ENCODE measurements at places on chromosomes 3 and 15. TPM values are rescaled to one million over a fixed set of nuclear protein-coding genes. Genes with fewer than 3 reads are reported as not detected.

- H3K4me3 ChIP-seq: no peak overlapping the region
- H3K27ac ChIP-seq: no peak overlapping the region
- no peaks in the 10 kb centered on the region for H3K27me3 ChIP-seq
- no peak for DNase-seq
Measured at GRCh38 chr3:64939747-64940450, 252.1 kb upstream of the ADAMTS9 start.

DNA sequence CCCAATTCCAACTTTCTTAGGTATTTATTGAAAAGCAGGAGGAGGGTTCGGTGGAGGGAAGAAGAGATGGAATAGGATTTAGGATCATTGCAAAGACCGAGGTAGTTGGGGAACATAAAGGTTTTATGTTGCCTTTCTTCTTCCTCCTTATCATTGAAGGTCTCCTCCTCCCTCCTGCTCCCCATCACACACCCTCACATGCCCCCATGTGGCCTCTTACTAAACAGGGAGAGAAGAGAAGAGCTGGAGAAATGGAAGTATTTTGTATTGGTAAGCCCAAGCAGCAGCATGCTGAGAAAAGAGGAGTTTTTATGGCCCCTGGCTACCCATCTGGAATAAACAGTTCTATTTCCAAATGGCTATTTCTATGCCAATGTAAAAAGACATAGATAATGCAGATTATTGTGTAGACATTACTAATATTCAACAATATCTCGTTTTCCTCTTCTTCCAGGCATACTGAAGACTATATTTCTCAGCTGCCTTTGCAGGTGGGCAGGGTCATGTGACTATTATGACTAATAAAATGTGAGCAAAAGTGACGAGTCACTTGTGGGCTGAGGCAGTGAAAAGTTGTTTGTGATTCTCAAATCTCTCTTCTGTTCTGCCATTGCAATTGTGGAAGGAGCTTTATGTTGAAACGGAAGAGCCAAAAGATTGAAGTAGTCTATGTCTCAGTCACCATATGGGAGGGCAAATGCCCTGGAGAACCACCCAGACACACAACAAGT, 5.2 kb upstream of the GPR176 start:
- H3K27ac ChIP-seq: peak overlapping the region; percentile 17
- no peaks in the 10 kb centered on the region for H3K27me3 ChIP-seq
- H3K4me3 ChIP-seq: no peak overlapping the region
- H3K4me1 ChIP-seq: peaks cover 18% of the 10 kb centered on the region
- DNase-seq: no peak

DNA sequence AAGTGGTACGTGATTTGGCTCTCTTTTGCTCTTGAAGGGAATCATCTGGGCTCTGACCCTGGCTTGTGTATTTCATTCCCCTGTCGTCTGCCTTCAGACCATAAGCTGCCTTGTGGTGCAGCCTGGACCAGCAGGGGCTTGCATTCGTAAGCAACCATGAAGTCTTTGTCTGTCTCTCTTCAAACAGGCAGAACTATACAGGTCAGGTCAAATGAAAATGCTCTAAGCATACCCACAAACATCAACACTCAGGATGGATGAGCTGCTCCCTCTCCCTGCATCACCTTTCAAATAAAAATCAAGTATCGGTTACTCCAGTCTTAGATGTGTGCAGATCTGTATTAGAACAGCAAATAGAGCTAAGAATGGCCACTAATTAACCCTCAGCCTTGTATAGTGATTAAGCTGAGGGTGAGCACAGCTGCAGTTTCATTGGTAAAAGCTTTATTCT, 268.6 kb upstream of the UBE2E1 start:
- no peak overlapping the region for H3K4me3 ChIP-seq
- H3K36me3 ChIP-seq: no peaks in the 10 kb centered on the region
- H3K27ac ChIP-seq: no peak overlapping the region
- no peaks in the 10 kb centered on the region for H3K4me1 ChIP-seq
- DNase-seq: no peak

DNA sequence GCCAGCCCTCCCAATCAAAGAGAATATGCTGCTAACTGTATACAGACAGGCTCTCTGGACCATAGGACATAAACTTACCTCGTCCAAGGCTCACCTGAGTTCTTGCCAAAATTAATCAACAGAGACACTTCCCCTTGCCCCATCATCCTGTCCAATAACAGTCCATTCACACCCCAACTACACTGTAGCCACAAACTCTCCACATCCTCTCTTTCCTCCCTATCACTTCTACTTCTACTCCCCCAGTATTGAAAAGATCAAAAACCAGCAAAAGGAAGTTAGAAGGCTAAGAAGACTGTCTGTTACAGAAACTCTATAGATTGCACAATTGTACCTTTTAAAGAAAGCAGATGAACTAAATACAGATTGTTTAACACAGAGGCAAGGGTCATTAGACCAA, 133.5 kb upstream of the STT3B start:
- H3K4me3 ChIP-seq: no peak overlapping the region
- H3K4me1 ChIP-seq: no peaks in the 10 kb centered on the region
- DNase-seq: no peak
- no peaks in the 10 kb centered on the region for H3K27me3 ChIP-seq
- H3K27ac ChIP-seq: no peak overlapping the region

Gene ARPIN
- 6.2 TPM for polyA plus RNA-seq

Gene CYP1A2
- polyA plus RNA-seq: 0.09 TPM

DNA sequence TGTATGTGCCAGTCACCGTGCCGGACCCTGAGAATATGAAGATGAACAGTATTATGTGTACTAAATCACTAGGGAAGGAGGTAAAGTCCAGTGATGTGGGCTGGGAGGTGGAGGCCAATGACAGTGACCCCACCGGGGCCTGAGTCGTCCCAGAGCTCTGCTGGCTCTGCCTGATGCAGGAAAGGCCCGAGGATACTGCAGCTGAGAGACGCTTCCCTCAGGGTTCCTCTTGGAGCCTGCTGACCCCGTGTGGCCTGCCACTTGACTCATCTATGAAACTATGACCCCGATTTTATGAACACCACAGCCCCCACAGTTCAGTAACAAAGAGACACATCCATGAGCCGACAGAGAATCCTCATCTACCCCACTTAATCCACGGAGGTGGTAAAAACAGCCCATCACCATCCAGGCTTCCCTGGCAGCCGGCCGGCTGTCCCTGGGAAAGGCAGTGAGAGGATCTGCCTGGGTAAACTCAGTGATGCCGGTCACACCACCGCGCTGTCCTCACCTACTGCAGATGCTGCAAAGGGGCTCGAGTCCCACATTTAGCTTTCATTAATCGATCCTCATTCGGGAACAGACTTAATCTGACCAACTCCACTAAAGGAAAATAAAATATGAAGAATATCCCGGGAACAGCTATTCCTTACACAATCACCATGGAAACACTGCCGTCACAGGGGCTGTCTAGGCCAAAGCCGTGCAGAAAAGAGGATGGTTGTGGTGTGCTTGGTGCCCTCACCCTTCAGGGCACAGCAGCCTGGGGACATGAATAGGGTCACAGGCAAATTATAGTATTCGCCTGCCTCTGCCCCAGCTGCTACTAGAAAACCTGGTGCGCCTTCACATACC, 82.9 kb downstream of the ARRDC4 start:
- DNase-seq: no peak
- H3K27me3 ChIP-seq: no peaks in the 10 kb centered on the region
- no peaks in the 10 kb centered on the region for H3K4me1 ChIP-seq
- H3K36me3 ChIP-seq: no peaks in the 10 kb centered on the region
- no peak overlapping the region for H3K27ac ChIP-seq

GRCh38 chr3:23329471-23330105, 126.5 kb downstream of the UBE2E2 start:
- H3K27me3 ChIP-seq: no peaks in the 10 kb centered on the region
- H3K4me3 ChIP-seq: no peak overlapping the region
- no peak overlapping the region for H3K27ac ChIP-seq

DNA sequence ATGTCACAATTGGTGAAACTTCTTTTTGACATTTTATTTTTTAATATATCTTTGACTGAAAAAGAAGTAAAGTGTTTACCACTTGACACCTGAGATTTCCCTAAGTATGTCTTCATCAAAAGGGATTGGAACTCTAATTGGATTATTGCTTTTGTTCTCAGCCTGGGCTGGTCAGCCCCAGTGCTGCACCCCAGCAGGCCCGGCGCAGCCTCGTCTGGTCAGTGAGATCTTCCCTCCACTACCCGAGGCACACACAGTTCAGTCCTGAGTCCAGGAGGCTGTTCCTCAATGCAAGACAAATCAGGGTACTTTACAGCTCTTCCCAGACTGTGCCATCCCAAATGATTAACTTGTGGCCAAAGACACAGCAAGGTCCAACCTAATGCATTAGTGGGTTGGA, 146.9 kb upstream of the SEMA6D start:
- H3K4me3 ChIP-seq: no peak overlapping the region
- H3K27ac ChIP-seq: no peak overlapping the region
- peaks cover 3% of the 10 kb centered on the region for H3K4me1 ChIP-seq
- no peaks in the 10 kb centered on the region for H3K36me3 ChIP-seq
- DNase-seq: no peak

GRCh38 chr15:73940061-73940981, 14.1 kb downstream of the LOXL1 start:
- H3K27ac ChIP-seq: no peak overlapping the region
- no peaks in the 10 kb centered on the region for H3K36me3 ChIP-seq
- peaks cover 30% of the 10 kb centered on the region for H3K4me1 ChIP-seq
- H3K27me3 ChIP-seq: no peaks in the 10 kb centered on the region
- DNase-seq: no peak

Gene ITPKA
- polyA plus RNA-seq: not detected

GRCh38 chr3:191330530-191331048, 263 bp upstream of the UTS2B start:
- no peak for DNase-seq
- H3K27me3 ChIP-seq: no peaks in the 10 kb centered on the region
- peak overlapping the region; percentile 90 for H3K27ac ChIP-seq
- H3K4me3 ChIP-seq: peak overlapping the region; percentile 95
- no peaks in the 10 kb centered on the region for H3K36me3 ChIP-seq

Gene WNT7A
- polyA plus RNA-seq: 13.0 TPM

Gene CCR2
- 0.02 TPM for polyA plus RNA-seq

GRCh38 chr3:16824081-16824696, 60.6 kb upstream of the PLCL2 start:
- no peaks in the 10 kb centered on the region for H3K4me1 ChIP-seq
- DNase-seq: no peak
- H3K27ac ChIP-seq: no peak overlapping the region
- H3K27me3 ChIP-seq: no peaks in the 10 kb centered on the region
- H3K36me3 ChIP-seq: no peaks in the 10 kb centered on the region

GRCh38 chr3:149554826-149555225, 80.3 kb downstream of the TM4SF4 start:
- DNase-seq: no peak
- peak overlapping the region; percentile 88 for H3K27ac ChIP-seq
- no peaks in the 10 kb centered on the region for H3K27me3 ChIP-seq
- peak overlapping the region; percentile 23 for H3K4me3 ChIP-seq
- H3K4me1 ChIP-seq: peaks cover 25% of the 10 kb centered on the region
- no peaks in the 10 kb centered on the region for H3K36me3 ChIP-seq

Gene WHAMM
- polyA plus RNA-seq: 4.7 TPM

DNA sequence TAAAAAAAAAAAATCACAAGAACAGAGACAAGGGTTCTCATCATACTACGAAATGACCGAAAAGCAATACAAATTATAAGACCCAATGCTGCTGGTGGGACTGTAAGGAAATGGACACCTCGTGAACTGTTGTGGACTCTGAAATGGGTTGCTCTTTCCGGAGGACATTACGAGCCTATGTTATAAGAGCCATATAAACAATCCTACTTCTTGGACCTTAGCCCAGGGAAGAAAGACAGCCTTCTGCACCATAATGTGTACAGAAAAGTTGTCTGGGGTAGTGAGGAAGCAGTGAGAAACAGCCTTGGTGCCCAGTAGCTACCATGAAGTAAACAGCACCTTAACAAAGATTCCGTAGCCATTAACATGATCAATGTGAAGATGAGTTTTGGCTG, 2.7 kb downstream of the SLC22A14 start:
- H3K27me3 ChIP-seq: no peaks in the 10 kb centered on the region
- no peak for DNase-seq
- no peak overlapping the region for H3K4me3 ChIP-seq

GRCh38 chr3:124758851-124759635, 28.8 kb downstream of the UMPS start:
- peaks cover 4% of the 10 kb centered on the region for H3K4me1 ChIP-seq
- no peaks in the 10 kb centered on the region for H3K27me3 ChIP-seq
- no peak for DNase-seq
- no peak overlapping the region for H3K4me3 ChIP-seq
- H3K36me3 ChIP-seq: peaks cover 12% of the 10 kb centered on the region
- H3K27ac ChIP-seq: no peak overlapping the region

DNA sequence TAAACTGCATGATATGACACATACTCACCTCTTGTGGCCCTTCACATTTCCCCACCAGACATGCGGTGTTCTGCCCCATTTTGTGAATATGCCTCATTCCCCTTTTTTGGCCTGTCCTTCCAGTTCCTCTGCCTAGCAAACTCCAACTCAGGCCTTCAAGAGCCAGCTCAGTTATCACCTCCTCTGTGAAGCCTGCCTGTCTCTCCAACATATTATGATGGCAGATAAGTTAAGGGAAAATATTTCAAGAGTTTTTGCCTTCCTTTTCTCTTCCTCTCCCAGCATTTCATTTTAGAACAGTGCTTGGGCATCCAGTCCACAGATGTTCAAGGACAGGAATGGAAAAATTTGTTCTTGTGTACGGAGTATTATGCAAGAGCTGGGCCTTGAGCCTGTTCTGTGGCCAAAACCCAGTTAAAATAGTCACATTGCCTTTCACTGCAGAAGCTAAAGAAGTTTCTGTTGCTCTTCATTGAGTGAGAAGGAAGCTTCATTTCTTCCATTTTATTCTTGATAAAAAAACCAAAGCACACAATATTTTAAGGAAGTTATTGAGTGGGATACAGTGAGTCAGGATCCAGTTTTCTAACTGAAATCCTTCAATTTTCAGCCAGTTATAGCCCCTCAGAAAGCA, 192.0 kb downstream of the GHSR start:
- H3K4me3 ChIP-seq: no peak overlapping the region
- no peaks in the 10 kb centered on the region for H3K27me3 ChIP-seq
- no peak for DNase-seq

Gene ADAMTS7
- 0.24 TPM for polyA plus RNA-seq

Gene GMNC
- polyA plus RNA-seq: 0.04 TPM
